GM23248 (cell line): ENCODE measurements at places on chromosomes 7 and 10. TPM values are rescaled to one million over a fixed set of nuclear protein-coding genes. Genes with fewer than 3 reads are reported as not detected.

DNA sequence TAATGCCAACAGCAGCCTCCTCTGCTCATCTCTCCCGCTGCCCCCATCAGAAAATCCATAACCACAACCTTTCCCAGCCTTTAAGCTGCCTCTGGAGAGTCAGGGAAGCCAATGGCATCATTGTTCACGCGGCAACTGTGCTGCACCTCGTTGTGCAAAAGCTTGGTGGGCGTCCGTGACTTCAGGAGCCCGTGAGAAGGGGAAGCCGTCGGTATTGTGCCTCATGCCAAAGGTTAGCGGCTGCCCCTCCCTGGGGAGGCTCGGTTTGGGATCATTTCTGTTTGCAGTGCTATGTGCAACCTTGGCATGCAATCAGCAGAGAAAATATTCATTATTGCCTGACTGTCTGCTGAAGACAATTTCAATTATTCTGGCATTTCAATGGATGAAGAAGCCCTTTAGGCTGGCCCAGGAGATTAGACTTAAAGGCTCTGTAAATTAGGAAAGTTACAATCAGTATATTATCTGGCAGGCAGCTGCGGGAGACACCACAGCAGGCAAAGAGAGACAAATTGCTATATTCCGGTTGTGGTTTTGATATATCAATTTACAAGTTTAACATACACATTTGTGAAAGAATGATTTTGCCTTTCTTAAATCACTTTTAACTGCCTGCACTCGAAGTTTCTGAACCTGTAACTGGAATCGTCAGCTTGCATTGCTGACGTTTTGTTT lies 244.5 kb downstream of the GATA3 start:
- no peaks in the 10 kb centered on the region for H3K4me1 ChIP-seq
- H3K36me3 ChIP-seq = no peaks in the 10 kb centered on the region
- no peaks in the 10 kb centered on the region for H3K27me3 ChIP-seq
- H3K4me3 ChIP-seq = no peak overlapping the region

- no peak overlapping the region for H3K4me3 ChIP-seq
- H3K4me1 ChIP-seq = no peaks in the 10 kb centered on the region
- no peak overlapping the region for H3K27ac ChIP-seq
- no peak for DNase-seq
- H3K36me3 ChIP-seq = no peaks in the 10 kb centered on the region
Measured at GRCh38 chr7:34728156-34728555, 70.1 kb downstream of the NPSR1 start.

DNA sequence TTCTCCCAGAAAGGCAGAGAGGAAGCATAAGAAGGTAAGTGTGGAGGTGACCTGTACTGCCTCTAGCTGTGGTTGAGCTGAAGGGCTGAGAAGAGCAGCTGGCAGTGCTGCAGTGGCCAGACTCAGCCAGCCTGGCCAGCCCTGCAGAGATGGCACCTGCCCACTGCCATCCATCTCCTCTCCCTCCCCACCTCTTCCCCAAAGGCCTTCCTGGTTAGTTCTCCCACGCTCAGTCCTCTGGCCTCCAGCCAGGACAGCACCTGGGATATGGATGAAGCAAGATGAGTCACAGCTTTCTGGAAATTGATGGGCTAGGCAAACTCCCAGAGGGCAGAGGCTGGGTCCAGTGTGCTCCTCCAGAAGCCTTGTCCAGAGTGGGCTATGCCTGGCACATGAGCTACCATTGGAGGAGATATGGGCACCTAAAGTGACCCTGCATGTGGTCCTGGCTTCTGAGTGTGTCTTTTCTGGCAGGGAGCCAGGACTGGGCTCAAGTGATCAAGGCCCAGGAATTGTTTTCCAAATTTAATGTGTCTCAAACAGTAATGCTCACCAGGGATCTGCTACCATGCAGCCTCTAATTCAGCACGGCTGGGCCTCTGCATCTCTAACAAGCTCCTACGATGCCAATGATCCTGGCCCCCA lies 81.0 kb upstream of the CACUL1 start:
- no peaks in the 10 kb centered on the region for H3K36me3 ChIP-seq
- H3K4me1 ChIP-seq = no peaks in the 10 kb centered on the region
- H3K27ac ChIP-seq = no peak overlapping the region
- H3K4me3 ChIP-seq = no peak overlapping the region
- H3K27me3 ChIP-seq = peaks cover 3% of the 10 kb centered on the region; the same call in 1 of the 2 replicates

PURB gene
- 1.4 and 1.6 TPM in 2 replicates for polyA plus RNA-seq

ADCY1 gene
- polyA plus RNA-seq = not detected in 2 replicates

TMEM196 gene
- not detected in 2 replicates for polyA plus RNA-seq

GRCh38 chr7:22607180-22607579 lies 107.2 kb upstream of the STEAP1B start:
- peak; percentile 81 for DNase-seq
- H3K36me3 ChIP-seq = no peaks in the 10 kb centered on the region
- no peaks in the 10 kb centered on the region for H3K27me3 ChIP-seq
- H3K27ac ChIP-seq = peak overlapping the region; percentile 18; the same call in 1 of the 2 replicates
- H3K4me3 ChIP-seq = no peak overlapping the region

DNA sequence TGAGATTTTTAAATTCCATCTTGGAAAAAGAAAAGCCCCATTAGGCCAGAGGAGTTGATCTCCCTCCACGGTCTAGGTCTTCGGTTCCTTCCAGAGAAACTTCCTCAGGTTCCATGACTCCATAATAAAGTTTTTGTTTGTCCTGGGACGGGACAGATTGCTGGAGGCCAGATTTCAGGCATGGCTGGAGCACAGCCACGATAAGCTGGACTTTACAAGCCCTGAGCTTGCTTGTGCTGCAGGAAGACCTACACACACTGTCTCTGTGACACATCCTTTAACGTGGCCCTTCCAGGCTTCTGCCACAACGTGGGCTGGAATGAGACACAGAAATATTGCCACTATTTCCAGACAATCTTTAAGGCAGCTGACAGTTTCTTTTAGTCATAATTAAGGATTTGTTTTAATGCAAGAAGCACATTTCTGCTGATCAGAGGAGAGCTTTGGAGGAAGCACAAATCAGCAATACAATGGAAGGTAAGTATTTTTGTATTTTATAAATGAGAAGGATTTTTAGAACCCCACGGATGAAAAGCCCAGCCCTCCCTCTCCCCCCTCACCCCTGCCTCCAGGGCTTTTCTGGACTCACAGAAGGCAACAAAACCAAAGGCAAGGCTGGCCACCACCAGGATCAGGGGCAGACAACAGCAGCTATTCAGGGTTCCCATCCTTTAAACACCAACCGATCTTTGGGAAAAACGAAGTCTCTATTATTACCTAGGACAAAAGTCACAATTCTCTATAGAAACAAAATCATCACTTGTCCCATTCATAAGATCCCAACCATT lies 6.5 kb downstream of the CTBP2 start:
- no peaks in the 10 kb centered on the region for H3K27me3 ChIP-seq
- H3K4me1 ChIP-seq = peaks cover 59% of the 10 kb centered on the region
- DNase-seq = peak; percentile 83
- H3K36me3 ChIP-seq = no peaks in the 10 kb centered on the region; the same call in 1 of the 2 replicates
- H3K27ac ChIP-seq = peak overlapping the region; percentile 56

- no peak for DNase-seq
- peaks cover 15% of the 10 kb centered on the region for H3K4me1 ChIP-seq
- H3K36me3 ChIP-seq = no peaks in the 10 kb centered on the region
- H3K27me3 ChIP-seq = no peaks in the 10 kb centered on the region
Measured at GRCh38 chr7:18671176-18671575, 175.6 kb downstream of the HDAC9 start.

GPR85 gene
- polyA plus RNA-seq = 1.3 and 1.8 TPM in 2 replicates

DNA sequence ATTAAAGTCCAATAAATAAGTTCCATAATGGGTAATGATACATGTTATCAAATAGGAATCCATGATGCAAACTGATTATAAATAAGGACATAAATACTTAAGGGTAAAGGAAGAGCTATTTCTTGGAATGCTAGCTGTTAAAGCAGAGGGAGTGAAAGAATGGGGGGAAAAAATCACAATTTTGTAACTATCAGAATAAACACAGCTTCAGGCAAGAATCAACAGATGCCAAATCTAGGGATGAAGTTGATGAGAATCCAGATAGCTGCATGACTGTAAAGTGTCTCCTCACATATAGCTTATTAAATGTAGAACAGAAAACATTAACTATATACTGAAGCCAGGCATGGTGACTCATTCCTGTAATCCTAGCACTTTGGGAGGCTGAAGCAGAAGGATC lies 4.9 kb downstream of the IPMK start:
- no peak overlapping the region for H3K4me3 ChIP-seq
- no peaks in the 10 kb centered on the region for H3K36me3 ChIP-seq
- H3K27me3 ChIP-seq = no peaks in the 10 kb centered on the region
- DNase-seq = no peak
- peaks cover 11% of the 10 kb centered on the region; the same call in 1 of the 2 replicates for H3K4me1 ChIP-seq
